ENCODE measurements at places on chromosomes 2 and 18.

GRCh38 chr2:3635171-3635974 is 22.6 kb upstream of the ALLC start:
- no peak for DNase-seq

- DNase-seq = no peak
These were observed 368.4 kb downstream of the MTX2 start for GRCh38 chr2:176637486-176638166.

DNA sequence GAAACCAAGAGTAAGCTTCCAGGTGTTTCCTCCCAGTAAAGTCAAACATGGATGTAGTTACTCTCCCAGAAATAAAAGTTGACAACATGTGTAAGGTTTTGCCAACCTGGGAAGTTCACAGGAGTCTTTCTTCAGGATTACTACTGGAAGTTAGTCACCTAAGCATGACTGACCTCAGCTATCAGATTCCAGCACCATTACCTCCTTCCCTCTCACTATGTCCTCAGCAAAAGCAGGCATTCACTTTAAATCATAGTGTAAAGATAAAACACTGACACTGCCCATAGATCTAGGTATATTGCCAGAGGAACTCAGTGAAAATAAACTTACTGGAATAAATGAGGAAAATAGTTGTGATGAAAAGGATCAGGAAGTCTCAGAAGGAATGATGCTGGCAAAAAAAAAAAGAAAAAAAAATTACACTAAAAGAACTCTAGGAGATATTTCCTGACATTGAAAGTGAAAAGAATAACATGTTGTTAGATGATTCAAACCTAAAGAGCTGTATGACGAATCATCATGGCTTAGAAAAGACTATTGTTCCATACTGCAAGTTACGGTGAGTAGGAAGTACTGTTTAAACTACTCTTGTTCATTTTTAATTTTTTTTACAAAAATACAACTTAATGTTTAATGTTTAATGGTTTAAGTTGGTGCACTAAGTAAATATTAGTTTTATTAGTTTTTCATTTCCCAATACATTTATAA is 484.5 kb upstream of the ZNF804A start:
- DNase-seq = no peak

DNA sequence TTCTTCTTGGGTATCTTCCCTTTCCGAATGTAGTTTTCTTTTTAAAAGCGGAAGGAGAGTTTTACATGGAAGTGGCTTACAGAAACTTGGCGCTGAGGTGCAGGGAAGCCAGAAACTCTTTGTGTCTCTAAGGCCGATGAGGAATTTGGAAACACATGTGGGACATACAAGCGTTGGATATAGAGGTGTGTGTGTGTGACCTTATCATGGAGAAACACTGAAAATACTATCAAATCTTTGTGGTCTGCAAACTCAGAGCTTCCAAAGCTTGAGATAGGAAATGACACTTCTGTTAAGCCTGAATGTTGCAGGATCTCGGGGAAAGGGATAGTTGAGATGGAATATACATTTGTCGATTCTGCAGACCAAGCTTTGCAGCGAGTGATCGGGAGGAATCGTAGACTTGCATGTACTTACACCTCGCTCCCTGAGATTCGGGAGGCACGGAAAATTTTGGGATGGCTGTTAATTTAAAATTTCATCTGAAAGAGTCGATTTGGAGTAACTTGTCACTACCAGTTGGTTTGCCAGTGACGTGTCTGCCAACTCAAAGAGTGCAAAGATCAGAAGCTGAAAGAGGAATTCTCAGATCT is 1.0 kb downstream of the NAB1 start:
- DNase-seq = no peak

DNA sequence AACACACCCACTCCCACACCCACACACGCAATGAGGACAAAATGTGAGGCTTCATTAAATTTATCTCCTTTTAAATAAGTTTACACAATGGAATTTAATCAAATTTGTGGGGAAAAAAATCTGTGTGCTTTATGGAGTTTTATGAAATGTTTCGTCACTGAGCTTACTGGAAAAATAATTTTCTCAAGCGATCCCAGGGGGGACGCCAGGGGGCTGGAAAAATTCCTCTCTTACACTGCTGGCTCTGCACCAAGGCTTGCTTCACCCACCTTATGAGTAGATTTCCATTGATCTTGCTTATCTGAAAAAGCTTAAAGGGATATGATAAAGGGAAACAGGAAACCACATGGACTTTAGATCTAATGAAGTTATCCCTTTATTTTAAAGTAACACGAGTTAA is 95.5 kb downstream of the CABYR start:
- DNase-seq = no peak

- DNase-seq = no peak
These were observed 234.2 kb downstream of the TCF4 start for GRCh38 chr18:55353806-55354205.

- no peak for DNase-seq
These were observed 207.2 kb downstream of the KLHL29 start for GRCh38 chr2:23592061-23592685.

- DNase-seq = no peak
These were observed 23.5 kb upstream of the ARL5A start for GRCh38 chr2:151851761-151852160.

- no peak for DNase-seq
These were observed 27.0 kb downstream of the GAD1 start for GRCh38 chr2:170843656-170844055.

- no peak for DNase-seq
These were observed 1.2 kb downstream of the TMEM237 start for GRCh38 chr2:201642086-201642578.

GRCh38 chr2:201532686-201533304 is 81.3 kb downstream of the STRADB start:
- DNase-seq = no peak

GRCh38 chr2:168119515-168120141 is 127.8 kb downstream of the STK39 start:
- DNase-seq = no peak

GRCh38 chr2:201953880-201954279 is 79.8 kb upstream of the FZD7 start:
- no peak for DNase-seq

GRCh38 chr18:72407048-72407447 is 137.1 kb downstream of the CBLN2 start:
- DNase-seq = no peak

DNA sequence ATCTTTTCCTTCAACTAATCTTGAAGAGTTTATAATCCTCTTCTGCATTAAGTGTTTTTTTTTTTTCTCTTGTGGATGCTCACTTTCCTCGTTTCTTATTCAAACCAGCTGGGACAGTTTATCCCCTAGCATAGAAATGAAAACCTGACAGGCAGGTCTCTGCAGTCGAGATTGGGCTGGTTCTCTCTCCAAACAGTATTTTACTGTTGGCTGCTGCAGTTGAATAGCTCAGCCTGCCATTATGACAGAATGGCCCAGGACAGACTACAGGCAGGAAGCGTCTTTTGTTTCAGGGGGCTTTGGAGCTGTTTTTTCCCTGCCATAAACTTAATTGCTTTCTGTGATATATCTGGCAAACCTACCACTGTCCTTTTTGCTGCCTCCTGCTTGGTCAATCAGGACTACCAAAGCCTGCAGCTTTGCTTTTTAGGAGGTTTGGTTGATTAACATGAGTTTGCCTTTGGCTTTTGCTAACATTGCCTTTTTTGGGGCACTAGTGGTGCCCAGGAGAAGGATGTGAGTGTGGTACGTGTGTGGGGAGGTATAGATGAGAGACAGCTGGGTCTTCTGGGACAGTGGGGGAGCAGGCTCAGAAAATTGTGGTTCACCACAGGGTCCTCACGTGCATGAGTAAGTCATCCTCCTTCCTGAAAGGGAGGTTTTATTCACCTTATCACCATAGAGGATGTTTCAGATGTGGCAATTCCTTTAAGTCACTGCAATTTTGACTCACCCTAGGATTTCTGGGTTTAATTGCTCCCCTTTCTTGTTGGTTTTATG is 128.7 kb downstream of the LYPD6B start:
- no peak for DNase-seq

- DNase-seq = no peak
These were observed 125.6 kb upstream of the CAPN13 start for GRCh38 chr2:30932870-30933269.

GRCh38 chr2:119823734-119824334 is 64.1 kb downstream of the PTPN4 start:
- no peak for DNase-seq

DNA sequence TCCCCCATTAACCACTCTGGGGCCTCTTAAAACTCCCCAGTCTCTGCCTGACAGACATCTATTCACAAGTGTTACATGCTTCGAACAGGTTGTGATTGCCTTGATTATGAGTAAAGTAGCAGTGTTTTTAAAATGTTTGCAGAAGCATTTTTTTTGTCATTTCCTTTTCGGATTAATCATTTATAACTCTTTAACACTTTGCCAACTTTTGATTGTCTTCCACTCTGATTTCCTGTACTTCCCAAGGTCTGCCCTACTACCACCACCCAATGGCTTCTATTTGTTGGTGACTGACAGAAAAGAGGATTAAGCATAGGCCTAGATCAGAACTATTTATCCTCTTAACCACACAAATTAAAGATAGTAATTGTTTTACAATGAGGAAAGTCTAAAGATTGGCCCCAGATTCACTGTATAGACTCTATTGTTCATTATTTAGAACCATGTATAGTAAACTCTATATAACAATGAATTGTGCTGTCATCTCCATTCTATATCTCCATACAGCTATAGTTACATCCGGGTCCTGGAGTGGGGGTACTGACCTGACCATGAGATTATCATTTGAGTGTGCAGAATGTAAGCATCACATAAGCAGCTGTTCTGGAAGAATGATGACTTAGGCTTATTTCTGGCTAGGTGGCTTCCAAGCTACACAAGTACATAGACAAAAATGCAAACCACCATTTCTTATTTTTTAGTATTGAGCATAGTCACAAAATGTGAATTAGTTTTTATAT is 110.3 kb upstream of the RBMS1 start:
- no peak for DNase-seq

GRCh38 chr18:35424356-35424755 is 47.2 kb upstream of the ZNF396 start:
- no peak for DNase-seq
